WERI-Rb-1 (cell line): ENCODE measurements at places on chromosomes 7 and 10.

- DNase-seq: no peak
Observed at GRCh38 chr10:18533896-18534295, 117.5 kb downstream of the NSUN6 start.

- DNase-seq: no peak
Observed at GRCh38 chr7:65430344-65431186, 56.9 kb downstream of the ZNF92 start.

GRCh38 chr7:120915314-120916105 is 35.1 kb upstream of the ING3 start:
- DNase-seq: no peak

GRCh38 chr7:109964780-109965179 is 1126.1 kb upstream of the LRRN3 start:
- DNase-seq: no peak

- no peak for DNase-seq
Observed at GRCh38 chr7:116788572-116789197, 73.7 kb upstream of the CAPZA2 start.

DNA sequence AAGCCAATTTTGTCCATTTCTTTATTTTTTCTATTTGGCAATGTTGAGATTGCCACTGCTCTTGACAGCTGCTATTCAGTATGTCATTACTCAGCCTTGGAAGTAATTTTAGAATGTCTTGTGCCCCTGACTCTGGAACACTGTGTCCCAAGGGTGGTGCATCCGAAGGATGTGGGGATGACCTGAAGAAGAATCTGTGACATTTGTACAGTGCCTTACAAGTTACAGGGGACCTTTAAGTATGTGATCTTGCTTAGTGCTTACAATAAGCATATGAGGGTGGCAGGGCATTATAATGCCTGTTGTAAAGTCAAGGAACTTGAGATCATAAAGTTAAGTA is 239.5 kb downstream of the REEP3 start:
- no peak for DNase-seq

GRCh38 chr7:110975486-110975885 is 115.4 kb upstream of the LRRN3 start:
- no peak for DNase-seq
